ENCODE measurements at places on chromosomes 11 and 22. TPM values are rescaled to one million over a fixed set of nuclear protein-coding genes. Genes with fewer than 3 reads are reported as not detected.

NUDT8 gene
- total RNA-seq, result 9.3 TPM

CASP5 gene
- not detected for total RNA-seq

OR2D3 gene
- total RNA-seq, result not detected

AQP11 gene
- total RNA-seq, result 6.5 TPM

DNA sequence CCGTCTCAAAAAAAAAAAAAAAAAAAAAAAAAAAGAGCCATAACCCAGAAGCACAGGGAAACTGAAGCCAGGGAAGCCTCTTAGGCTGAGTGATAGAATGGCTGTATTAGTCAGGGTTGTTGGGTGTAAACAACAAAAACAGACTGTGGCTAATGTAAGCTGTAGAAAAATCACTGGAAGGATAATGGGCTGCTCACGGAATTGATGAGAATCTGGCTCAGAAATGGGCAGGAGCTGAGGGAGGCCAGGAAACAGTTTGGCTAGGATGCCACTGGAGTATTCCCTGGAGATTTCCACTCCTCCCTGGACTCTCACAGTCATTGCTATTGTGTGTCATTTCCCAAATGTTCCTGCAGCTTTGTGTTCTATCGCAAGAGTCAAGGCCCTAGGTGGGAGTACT lies 22.4 kb downstream of the SLC22A6 start:
- no peak for DNase-seq

- DNase-seq, result no peak
Measured at GRCh38 chr22:17164392-17165024, 5.4 kb upstream of the HDHD5 start.

GRCh38 chr22:29113319-29113718 lies 40.5 kb downstream of the KREMEN1 start:
- no peak for DNase-seq

GRCh38 chr11:16346975-16347374 lies 9.4 kb downstream of the SOX6 start:
- DNase-seq, result no peak

DNA sequence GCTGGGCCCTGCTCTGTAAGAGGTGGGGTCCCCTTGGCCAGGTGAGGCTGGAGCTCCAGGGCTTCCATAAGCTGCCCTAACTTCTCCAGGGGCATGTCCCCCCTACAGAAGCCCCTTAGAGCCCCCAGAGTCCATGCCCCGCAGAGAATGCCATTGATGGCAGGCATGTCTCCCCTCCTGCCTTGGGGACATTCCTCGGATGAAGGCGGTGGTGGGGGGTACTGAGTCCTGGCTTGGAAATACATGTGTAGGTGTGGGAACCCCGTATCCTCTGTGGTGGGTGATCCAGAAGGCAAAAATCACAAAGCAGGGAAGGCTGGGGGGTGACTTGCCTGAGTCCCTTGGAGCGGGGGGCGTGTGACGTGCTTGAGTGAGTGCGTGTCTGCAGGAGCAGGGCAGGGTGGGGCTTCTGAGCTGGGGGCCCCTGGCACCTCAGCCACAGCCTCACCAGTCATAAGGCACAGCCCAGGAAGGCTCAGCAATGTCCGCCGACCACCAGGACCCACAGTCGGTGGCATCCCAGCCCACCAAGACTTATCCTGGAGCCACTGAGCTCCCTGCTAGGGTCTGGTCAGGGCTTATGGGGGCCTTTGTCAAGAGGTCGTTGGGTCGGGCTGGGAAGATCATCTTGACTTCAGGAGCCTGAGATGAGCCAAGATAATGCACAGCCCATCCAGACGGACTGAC lies 69.8 kb upstream of the KCNQ1OT1 start:
- DNase-seq, result peak; percentile 10
